NCI-H1092 (cell line): ENCODE measurements at places on chromosomes 3 and 15.
A peak's percentile ranks its signal among the peaks of the same experiment; 100 is the strongest.

DNA sequence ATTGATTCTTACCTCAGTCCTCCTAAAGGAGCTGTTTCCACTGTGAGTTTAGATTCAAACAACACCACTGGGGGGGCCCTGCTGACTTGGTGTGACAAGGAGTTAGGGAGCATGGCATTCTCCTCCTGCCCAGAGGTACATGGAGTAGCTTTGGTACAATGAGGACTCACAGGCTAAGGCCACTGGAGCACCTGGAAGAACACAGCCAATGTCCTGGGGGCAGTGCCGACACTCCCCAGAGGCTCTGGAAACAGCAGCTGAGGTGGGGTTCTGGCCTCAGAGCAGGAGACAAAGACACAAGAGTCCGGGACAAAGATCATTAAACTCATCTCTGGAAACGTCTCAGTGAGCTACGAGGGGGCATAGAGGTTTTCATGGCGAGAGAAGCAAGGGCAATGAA, 69.7 kb upstream of the POMGNT2 start:
- DNase-seq, result no peak

- DNase-seq, result no peak
Measured at GRCh38 chr15:88987591-88987933, 74.4 kb upstream of the MFGE8 start.

DNA sequence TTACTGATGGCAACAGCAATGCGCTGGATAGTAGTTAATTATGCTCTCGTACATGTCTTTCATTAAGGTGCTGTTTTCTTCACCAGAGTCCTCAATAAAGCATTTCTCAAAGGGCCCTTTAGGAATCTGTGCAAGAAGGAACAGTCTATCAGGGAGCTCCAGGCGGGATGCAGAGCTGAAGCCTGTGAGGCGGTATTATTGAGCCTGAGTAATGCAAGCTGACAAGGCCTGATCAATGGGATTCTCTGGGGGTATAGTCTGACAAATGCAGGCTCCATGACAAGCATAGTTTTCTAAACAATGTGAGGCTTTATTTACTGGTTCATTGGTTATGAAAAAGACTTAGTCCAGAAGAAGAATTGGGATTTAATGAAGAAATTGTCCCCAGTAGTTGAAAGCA, 530.9 kb upstream of the CBLB start:
- DNase-seq, result no peak

DNA sequence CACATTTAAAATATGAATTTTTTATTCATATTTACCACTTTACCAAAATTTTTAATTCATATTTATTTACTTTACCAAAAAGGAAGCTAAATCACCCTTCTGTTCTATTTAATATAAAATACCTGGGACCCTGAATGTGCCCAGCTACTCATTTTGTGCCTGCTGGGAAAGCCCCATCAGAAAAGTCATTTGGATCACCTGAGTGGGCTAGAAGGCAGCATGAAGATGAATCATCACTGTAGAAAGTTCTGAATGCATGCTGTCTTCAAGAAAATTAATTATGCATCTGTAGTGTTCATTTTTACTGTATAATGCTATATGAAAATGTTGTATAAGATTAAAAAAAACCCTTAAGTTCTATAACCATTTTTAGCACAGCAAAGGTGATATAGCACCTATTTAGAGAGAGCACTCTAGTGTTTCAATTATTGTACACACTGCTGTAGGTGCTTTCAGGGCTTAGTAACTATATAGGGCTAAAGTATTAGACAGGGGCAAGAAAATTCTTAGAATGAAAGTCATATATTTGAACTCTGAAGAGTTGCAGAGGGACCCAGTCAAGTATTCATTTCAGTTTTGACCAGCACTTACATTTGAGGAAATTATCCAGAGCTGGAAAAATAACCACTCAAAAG, 175.1 kb downstream of the NFKBIZ start:
- no peak for DNase-seq

- no peak for DNase-seq
Measured at GRCh38 chr15:36323615-36324014, 255.8 kb upstream of the CDIN1 start.

- no peak for DNase-seq
Measured at GRCh38 chr3:107973152-107973551, 117.7 kb downstream of the CD47 start.

DNA sequence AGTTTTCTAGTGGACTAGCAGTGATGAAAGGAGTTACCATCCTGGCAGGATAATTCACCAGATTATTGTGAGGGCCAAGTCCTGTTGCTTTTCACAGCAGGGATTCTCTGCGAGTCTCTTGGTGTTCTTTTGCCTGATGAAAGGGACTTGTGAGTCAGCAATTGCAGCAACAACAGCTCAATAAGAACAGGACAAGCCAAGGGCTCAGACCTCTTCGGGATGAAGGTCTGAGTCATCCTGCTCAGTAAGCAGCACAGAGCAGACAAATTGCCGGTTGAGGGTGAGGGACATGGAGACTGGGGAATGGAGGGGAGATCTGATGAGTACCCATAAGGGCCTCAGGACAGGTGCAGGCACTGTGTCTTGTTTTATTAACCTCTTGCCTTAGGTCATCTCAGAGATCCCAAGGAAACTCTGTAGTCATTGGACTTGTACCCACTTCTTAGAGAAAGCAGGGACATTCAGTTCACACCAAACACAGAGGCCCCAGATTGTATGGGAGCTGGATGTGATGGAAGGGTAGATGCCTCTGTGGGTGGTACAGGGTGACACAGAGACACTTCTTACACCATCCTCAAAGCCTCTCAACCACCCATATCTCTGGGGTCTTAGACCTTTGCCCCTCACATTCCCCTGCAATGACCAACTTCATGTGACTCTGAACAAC, 173.8 kb upstream of the TLE3 start:
- DNase-seq, result no peak

- no peak for DNase-seq
Measured at GRCh38 chr3:193945143-193945542, 190.8 kb upstream of the HES1 start.

DNA sequence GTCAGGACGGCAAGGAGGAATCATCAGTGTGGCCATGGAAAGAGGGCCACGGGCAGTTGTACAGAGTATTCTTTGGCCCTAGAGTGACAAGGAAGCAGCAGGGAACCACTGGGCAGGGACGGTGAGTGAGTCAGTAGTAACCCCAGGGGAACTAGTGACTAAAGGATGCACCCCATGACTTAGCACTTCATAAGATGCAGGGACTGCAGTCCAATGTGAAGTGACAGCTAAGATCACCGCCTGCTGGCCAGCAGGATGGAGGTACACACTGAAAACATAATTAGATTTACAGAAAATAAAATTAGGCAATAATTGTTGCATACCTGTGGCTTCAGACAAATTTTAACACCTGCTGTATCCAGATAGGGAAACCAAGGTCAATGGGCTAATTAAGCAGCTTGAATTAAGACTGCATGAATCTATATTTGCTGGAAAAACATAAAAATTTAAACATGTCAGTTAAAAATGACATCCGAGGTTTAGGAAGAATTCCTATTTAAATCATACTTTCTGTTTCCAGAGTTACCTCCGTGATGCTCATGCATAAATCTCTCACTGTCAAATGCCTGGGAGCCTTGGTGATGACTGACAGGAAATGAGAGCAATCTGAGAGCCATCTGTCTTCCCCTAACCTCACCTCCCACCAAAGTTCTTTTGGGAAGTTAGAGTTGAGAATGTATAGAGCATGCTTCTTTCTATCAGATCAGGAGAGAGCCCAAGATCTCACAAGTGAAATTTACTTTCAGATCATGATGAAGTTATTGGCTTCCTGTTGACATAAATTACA, 56.5 kb downstream of the DCLK3 start:
- DNase-seq, result no peak

GRCh38 chr15:35740761-35741160, 194.8 kb upstream of the DPH6 start:
- DNase-seq, result no peak

DNA sequence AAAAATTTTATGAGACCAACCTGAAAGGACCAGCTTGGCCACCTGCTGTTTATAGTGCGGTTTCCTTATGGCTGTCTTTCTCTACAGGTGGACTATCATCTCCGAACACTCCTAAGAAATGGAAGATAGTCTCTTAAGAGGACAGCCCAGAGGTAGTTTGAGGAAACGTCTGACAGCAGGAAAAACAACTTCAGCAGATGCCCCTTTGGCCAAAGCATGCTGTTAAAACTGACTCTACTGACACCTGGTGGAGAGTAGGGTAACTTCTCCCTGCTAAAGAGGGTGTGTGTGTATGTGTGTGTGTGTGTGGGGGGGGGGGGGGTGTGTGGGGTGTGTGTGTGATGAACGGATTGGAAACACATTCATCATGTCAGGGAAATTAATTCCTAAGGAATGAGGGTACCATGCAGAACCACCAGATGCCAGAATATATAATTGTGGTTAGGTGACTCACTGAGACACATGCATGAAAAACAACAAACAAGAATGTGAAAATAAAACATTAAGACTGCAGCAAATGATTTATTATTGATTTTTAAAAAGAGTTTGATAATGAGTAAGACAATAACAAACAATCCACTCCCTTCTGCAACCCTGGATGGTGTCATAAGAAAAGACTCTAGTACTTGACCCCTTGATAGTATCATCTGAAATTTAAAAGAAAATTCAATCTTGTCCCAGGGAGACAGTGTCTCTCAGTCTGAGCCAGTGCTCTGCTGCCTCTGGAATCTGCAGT, 256.5 kb downstream of the THRB start:
- peak; percentile 31 for DNase-seq

DNA sequence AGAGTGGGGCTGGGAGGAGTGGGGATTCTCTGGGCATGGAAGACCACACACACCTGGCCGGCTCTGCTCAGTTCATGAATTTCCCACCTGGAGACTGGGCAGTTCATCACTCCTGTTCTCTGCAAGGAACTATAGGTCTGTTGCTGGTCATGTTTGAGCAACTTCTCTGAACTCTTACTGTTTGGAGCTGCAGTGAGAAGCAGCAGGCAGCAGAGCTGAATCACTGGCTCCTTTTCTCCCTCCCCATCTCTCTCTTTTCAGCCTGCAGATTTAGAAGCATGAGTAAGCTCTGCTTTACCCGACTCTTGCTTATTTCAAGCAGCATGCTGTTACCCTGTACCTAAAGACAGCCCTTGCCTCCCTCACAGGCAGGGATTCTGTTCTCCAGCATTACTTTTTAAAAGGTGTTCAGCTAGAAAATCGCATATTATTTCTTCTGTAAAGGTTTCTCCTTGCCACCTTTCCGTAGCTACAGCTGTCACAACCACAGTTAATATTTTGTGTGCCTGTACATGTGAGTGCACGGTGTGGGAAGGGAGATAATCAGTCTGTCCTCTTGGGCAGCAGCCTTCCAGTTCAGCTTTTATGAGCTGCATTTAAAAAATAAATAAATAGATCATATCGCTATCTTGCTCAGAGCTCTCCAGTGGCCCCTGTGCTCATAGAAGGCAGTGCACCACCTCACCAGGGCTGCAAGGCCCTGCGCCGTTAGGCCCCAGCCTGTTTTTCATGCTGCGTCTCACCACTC, 131.6 kb downstream of the CHCHD6 start:
- DNase-seq, result no peak

DNA sequence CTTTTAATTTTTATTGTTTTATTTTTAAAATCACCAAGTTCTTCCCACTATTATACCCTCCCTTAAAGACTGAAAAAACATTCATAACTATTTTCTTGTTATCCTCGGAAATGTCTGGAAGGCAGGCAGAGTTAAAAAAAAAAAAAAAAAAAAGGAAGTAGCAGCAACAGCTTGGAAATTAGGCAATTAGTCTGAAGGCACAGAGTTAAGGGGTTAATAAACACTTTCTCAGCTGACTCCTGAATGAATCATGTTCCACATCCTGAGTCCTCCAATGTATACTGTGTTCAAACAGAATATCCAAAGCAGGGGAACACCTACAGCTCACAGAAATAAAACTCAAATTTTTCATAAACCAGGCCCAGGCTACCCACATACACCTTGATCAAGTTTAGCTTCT, 5.8 kb downstream of the HEXA start:
- DNase-seq, result no peak

- DNase-seq, result no peak
Measured at GRCh38 chr3:59820352-59820934, 770.6 kb upstream of the CFAP20DC start.

DNA sequence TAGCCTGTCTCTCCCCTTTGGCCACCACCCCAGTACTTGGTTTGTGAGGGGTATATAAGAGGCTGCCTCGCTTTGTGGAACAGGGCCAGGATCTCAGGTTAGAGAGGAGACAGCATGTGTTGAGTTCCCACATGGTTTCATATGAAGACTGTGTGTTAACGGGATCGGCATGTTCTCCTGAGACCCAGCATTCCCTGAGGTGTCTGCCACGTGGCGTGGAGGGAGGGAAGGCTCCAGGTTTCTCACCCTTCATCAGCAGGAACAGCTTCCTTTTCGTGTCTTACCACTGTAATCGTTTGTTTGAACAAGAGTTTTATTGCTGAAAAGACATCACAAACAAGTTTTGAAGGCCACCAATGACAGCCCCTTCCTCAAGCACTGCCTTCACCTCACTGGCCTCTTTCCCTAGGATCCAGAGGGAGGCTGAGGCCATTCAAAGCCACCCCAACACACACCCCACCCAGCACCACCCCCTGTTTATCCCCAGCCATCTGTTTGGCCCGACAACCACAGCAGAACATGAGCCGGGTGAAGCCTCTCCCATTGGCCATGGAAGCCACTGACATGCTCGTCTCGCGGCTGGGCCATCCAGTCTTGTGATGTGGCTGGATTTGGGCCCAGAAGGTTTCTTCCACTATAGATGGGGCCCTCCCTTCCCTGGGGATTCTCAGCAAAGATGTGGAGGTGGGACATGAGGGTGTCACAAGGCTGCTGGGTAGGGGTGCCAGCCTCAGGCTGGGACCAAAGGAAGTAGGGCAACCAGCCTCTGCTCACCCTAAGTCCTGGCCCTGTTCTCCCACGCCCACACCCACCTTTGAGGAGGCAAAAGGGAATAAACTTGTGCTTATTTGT, 10.0 kb downstream of the BHLHE40 start:
- DNase-seq, result no peak

GRCh38 chr15:60905587-60905986, 323.5 kb downstream of the RORA start:
- DNase-seq, result no peak

- DNase-seq, result no peak
Measured at GRCh38 chr3:189232790-189233189, 61.0 kb downstream of the TPRG1 start.
